ENCODE measurements at places on chromosomes 11 and 22.

GRCh38 chr22:50696251-50696798 lies 23.7 kb downstream of the SHANK3 start:
- no peak for DNase-seq

- DNase-seq = no peak
Measured at GRCh38 chr22:22938672-22939587, 51.3 kb downstream of the IGLL5 start.

DNA sequence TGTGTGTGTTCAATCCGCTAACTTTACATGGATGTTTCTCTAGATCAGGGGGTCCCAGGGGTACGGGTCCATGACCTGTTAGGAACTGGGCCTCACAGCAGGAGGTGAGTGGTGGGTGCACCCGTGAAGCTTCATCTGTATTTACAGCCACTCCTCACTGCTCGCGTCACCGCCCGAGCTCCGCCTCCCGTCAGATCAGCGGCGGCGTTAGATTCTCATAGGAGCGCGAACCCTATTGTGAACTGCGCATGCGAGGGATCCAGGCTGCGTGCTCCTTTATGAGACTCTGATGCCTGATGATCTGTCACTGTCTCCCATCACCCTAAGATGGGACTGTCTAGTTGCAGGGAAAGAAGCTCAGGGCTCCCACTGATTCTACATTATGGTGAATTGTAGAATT lies 31.9 kb downstream of the MRGPRD start:
- no peak for DNase-seq

GRCh38 chr22:44355716-44356070 lies 42.9 kb upstream of the SHISAL1 start:
- DNase-seq = no peak

DNA sequence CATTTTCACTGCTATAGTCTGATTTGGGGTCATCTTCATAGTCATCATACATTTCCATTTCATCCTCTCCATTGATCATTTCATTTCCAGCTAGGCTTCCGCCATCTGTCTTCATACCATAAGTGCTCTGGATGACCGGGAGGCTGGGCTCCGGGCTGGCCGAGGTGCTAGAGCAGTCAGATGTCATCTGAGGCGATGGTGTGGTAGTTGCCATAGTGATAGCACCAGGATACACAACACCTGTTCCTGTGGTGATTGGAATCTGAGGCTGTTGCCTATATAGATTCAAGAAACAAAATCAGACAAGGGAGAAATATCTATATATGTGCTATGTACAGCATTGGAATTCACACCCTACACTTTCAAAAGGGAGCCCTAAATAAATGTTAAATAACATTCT lies 383.5 kb downstream of the SOX6 start:
- DNase-seq = no peak

- no peak for DNase-seq
Measured at GRCh38 chr11:34634694-34635062, 13.8 kb downstream of the EHF start.

- no peak for DNase-seq
Measured at GRCh38 chr22:35842954-35843353, 125.3 kb downstream of the APOL5 start.

GRCh38 chr11:101866619-101867491 lies 48.0 kb upstream of the CEP126 start:
- no peak for DNase-seq

DNA sequence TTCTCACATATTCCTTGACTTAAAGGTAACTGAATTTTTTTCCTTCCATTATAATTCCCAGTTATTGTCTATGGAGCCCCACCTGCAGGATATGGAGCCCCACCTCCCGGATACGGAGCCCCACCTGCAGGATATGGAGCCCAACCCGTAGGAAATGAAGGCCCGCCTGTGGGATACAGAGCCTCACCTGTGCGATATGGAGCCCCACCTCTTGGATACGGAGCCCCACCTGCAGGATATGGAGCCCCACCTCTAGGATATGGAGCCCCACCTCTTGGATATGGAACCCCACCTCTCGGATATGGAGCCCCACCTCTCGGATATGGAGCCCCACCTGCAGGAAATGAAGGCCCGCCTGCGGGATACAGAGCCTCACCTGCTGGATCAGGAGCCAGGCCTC lies 28.1 kb downstream of the WBP2NL start:
- DNase-seq = no peak

DNA sequence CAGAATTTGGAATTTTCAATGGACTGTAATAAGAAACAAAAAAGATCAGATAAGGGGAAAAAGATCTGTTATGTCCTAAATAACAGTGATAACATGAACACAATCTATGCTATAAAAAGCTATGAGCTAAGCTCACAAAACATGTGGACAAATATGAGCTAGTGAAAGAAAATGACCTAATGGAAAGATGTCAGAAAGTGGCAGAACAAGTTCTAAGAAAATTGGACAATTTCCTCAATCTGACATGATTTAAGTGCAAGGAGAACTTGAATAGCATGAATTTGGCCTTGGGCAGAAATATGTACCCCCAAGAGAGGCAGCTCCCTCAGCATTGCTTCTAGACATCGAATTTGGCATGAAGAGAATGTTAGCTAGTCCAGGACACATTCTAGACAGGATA lies 212.0 kb upstream of the PGR start:
- DNase-seq = no peak

- no peak for DNase-seq
Measured at GRCh38 chr11:96361778-96362177, 18.8 kb upstream of the MAML2 start.

- DNase-seq = no peak
Measured at GRCh38 chr22:25068707-25069106, 116.2 kb downstream of the KIAA1671 start.

GRCh38 chr11:17988465-17988864 lies 24.4 kb downstream of the SERGEF start:
- no peak for DNase-seq

- no peak for DNase-seq
Measured at GRCh38 chr11:110469127-110469526, 39.4 kb downstream of the FDX1 start.

DNA sequence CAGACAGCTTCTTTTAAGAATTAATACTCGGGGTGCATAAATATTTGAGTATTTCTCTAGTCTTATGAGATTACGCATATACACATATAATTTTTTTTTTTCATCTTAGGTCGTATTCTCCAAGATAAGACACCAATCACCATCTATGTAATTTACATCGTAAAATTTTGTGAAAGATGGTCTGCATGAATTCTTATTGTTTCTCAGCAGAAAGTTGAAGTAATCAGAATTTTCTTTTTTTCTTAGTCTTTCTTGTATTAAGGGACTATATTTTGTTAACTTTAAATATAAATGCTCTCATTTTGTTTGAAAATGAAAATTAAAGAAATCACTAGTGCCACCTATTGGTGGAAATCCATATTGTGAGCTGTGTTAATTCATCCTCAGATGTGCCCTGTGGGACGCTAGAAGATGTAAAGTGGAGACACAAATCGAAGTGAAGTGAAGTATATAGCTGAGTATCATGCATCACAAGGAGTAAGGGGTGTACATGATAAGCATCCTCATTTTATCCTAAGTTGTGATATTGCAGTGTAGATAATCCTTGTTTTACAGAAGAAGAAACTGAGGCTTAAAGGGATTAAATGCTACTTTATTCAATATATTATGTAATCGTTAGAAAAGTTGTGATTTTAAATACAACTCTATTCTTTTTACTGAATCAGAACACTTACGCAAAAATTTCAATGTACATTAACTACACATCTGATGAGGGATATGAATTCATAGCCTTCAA lies 2084.3 kb downstream of the LRRC4C start:
- no peak for DNase-seq

DNA sequence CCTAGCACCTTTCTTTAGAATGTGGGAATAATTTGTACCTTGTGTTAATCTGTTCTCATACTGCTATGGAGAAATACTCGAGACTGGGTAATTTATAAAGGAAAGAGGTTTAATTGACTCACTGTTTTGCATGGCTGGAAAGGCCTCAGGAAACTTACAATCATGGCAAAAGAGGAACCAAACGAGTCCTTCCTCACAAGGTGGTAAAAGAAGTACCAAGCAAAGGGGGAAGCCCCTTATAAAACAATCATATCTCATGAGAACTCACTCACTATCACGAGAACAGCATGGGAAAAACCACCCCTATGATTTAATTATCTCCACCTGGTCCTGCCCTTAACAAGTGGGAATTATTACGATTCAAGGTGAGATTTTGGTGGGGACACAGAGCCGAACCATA lies 127.1 kb upstream of the ANO3 start:
- DNase-seq = no peak

GRCh38 chr22:29907753-29908515 lies 25.0 kb downstream of the MTMR3 start:
- DNase-seq = no peak

DNA sequence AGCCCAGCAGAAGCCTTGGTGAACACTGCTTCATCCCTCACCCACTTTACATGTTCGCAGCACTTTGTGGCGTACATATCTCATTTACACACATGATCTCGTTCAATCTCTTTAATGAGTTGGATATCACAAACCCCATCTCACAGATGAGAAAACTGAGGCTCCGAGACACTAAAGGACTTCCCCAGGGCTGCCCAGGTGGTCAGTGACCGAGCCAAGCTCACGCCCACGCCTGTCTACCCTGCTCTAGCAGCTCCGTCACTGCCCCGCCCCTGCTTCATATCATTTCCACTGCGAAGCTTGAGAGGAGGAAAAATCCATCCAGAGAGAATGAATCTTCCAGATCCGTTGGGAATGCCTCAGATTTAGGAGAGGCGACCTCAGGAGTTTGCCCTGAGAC lies 11.8 kb upstream of the DSCAML1 start:
- no peak for DNase-seq

DNA sequence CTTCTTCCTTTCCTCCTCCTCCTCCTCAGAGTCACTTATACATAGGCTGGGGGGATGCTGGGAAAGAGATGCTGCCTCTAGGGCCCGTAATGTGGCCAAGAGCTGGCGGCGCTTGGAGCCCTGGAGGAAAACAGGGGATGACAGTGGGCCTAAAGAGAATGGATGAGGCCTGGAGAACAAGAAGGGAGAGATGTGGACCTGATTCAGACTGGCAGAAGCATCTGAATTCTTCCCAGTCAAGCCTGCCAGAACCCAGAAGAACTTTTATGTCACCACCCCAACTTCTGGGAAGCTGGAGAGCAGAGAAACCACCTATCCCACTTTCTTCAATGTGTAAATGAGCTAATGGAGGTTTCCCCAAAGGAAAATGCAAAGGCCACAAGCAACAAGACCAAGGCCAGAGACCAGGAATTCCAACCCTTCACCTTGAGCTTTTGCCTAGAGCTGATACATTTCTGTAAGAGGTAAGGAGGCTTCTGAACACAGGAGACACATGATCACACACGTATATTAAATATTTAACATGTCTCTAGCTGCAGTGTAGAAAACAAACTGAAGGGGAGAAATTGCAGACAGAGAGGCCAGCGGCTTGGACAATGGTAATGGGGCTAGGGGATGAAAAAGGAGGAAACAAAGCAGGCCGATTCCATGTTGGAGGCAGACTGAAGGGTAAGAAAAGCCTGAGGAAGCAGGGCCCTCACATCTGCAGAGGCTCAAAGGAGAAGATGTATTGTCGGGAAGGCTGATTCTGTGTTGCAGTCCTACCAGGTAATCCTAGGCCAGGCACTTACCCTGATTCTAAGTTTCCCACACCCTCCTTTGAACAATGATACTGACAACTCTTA lies 1.1 kb downstream of the RRP8 start:
- no peak for DNase-seq

- no peak for DNase-seq
Measured at GRCh38 chr11:11618973-11619435, 2.8 kb downstream of the GALNT18 start.

DNA sequence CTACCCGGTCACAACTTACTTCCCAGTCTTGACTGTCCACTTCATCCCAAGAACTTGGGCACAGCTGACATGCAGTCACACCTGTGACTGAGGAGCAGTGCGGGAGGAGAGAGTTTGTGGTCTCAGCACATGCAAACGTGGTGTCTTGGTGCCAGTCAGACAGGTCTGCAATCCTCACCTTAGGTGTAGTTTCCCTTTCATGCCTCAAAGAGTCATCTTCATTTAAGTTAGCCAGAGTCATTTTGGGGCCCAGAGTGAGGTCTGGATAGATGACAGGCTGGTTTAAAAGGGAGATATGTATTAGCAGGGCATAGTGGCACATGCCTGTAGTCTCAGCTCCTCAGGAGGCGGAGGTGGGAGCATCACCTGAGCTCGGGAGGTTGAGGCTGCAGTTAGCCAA lies 108.5 kb upstream of the SORL1-AS1 start:
- no peak for DNase-seq

GRCh38 chr11:2581151-2581930 lies 118.5 kb downstream of the KCNQ1OT1 start:
- no peak for DNase-seq

GRCh38 chr11:20055312-20055711 lies 105.0 kb downstream of the DBX1 start:
- no peak for DNase-seq

GRCh38 chr11:110176366-110177085 lies 83.3 kb downstream of the ZC3H12C start:
- no peak for DNase-seq

GRCh38 chr22:49193901-49194465 lies 633.7 kb downstream of the BRD1 start:
- no peak for DNase-seq

- DNase-seq = no peak
Measured at GRCh38 chr11:131756479-131757110, 386.2 kb downstream of the NTM start.

DNA sequence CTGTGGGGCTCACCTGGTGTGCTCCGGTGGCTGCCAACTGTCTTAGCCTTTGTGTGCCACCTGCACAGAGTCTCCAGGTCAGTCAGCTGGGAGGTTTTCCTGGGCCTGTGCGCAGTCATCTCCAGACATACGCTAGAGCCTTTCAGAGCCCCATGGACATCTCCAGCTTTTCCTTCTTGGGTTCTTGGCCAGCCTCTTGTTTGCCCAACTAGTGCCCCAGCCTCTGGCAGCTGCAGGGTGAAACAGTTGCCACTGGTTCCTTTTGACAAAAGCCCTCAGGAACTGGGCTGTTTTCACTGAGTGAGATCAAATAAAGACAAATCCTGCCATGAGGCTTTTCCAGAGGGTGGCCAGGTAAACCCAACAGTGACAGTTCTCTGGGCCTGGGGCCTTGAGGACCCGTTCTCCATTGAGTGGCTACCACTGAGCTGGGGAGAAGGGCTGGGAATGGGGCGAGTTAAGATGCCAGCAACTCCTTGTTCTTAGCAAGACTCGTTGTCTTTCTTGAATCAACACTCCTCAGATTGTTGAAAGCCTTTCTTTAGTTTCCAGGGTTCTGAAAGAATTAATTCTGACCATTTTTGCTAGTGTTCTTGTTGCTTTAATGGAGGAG lies 16.7 kb upstream of the RANBP1 start:
- no peak for DNase-seq

DNA sequence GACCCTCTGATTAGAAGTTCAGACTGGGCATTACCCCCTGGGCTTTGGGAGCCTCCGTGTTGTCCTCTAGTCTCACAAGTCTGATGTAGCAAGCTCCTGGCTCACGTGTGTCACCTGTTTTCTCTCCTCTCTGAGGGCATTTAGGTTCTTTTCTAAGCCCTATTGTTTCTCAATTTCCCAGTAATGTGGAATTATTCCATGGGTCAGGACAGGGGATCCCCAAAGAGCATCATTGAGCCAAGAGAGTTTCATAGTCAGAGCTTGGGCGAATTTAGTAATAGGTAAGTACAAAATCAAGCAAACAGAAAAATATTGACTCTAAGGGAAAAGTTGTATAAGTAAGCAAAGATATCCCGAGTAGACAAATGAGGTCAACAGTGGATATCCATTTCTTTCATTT lies 57.3 kb downstream of the PPP6R2 start:
- no peak for DNase-seq

Measured in stimulated activated CD8-positive, alpha-beta memory T cell treated with anti-CD3 and anti-CD28 coated beads, Interleukin-4, amount 100 ng/mL, for 1 hour (primary cell).